ENCODE measurements at places on chromosomes 4 and X.

DNA sequence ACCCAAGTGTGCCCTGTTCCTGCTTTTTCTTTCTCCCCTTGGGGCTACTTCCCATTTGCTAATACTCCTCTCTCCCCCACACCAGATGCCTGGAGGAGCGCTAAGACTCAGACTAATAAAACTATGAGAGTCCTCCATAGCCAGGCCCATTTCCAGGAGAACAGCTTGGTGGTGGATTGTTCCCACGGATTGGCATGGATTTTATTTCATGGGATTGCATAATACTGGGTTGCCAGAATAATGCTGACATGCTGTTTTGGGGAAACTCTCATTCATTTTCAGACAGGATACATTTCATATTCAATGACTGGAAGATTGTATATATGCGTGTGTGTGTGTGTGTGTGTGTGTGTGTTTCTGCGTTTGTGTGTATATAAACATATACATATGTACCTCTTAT lies 447.5 kb upstream of the PITX2 start:
- DNase-seq = no peak

DNA sequence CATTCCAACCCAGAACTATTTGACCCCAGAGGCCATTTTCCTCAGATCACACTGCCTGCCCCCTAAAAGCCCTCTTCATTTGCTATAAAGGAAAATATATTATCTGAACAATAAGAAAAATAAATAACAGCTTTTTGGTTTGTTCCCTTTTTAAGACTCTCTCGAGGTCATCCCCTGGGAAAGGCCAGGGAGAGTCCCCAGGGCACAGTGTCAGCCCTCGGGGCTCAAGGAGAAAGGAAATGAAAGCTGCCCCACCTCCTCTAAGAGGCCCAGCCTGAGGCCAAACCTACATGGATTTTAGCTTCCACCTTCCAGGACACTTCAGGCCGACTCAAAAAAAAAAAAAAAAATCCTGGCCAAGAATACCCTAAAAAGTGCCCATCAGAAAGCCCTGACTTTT lies 97.6 kb downstream of the SH3KBP1 start:
- DNase-seq = no peak

DNA sequence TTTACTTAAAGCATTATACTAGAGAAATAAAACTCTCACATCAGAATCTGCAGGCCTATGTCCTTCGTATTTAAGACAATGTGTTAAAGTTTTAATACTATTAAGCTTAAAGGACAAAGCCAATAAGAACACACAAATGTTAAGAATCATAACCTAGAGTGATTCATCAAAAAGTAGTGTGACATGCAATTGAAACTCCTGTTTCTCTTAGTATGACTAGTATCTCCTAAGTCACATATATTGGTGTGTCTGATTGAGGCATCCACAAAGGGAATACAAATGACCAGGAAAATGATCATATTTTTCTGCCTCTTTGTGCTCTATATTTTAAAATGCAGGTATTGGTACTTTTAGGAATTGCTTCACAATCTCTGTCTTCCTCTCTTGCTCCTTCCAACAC lies 23.8 kb downstream of the GPRASP3 start:
- DNase-seq = no peak

DNA sequence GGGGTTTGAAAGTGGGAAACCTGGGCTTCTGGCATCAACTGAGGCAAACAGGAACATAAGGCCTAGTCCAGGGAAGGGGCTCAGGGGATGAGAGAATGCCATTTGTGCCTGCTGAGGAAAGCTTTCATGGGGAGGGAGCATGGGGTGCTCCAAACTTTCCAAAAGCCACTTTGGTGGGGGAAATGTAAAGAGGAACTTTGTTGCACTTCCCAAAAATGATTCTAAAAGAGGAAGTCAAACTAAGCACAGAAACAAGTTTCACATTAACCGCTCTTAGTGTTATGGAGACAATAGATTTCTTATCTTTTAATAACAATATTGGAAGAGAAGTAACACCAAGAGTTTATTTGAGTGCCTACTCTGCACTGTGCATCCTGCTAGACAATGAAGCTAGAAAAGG lies 32.3 kb downstream of the GAB3 start:
- no peak for DNase-seq

GRCh38 chr4:46992338-46992737 lies 1.0 kb downstream of the GABRA4 start:
- DNase-seq = no peak

GRCh38 chr4:8291701-8292477 lies 22.3 kb downstream of the HTRA3 start:
- no peak for DNase-seq

- no peak for DNase-seq
Measured at GRCh38 chrX:53251307-53251706, 26.3 kb upstream of the KDM5C start.

- DNase-seq = no peak
Measured at GRCh38 chrX:40202456-40202855, 104.7 kb upstream of the BCOR start.

- no peak for DNase-seq
Measured at GRCh38 chr4:184348311-184349233, 125.8 kb downstream of the IRF2 start.

Measured in activated effector memory CD4-positive, alpha-beta T cell treated with Interleukin-2 at 50 U/mL for 16 hours (primary cell).